ENCODE measurements at places on chromosomes 6 and 20.
A peak's percentile ranks its signal among the peaks of the same experiment; 100 is the strongest.

GRCh38 chr20:38700926-38701325 is 23.4 kb upstream of the SLC32A1 start:
- DNase-seq: no peak

DNA sequence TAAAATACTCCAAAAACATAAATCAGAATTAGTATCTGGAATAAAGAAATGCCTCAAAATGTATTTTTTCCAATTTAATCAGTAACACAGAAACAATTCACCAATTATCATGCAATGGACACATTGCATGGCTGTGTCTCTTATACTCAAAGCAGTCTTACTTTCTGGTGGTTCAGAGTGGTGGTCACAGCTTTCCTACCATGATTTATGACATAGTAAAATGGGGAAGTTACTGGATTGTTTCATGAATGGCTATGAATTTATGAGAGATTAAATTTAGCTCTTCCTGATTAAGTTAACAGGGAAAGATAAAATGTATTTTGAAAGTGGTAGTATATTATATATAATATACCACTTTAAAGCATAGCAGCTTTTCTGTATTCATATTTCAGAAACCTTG is 331.5 kb upstream of the MAP3K7 start:
- DNase-seq: no peak

GRCh38 chr6:89002523-89002922 is 39.1 kb upstream of the RNGTT start:
- no peak for DNase-seq

- DNase-seq: no peak
Measured at GRCh38 chr6:42093582-42094329, 43.4 kb downstream of the TAF8 start.

DNA sequence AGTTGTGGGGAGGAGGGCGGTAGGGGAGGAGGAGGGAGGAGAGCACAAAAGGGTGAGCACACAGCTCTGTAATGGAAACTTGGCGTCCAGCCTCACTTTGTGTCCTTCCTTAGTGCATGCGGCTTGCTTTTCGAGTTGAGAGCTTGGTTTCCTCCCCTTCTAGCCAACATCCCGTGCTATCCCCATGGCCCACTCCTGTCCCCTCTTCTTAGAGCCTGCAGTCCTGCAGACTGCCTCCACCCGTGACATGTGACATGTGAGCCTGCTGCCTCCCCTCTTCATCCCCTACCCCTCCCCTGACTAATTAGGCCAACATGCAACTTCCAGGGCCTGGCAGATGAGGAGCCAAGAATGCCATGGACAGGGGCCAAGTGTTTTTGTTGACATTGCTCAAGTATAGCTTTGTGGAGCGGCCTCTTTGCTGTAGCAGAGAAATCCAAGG is 63.2 kb downstream of the SLC24A3 start:
- DNase-seq: no peak

DNA sequence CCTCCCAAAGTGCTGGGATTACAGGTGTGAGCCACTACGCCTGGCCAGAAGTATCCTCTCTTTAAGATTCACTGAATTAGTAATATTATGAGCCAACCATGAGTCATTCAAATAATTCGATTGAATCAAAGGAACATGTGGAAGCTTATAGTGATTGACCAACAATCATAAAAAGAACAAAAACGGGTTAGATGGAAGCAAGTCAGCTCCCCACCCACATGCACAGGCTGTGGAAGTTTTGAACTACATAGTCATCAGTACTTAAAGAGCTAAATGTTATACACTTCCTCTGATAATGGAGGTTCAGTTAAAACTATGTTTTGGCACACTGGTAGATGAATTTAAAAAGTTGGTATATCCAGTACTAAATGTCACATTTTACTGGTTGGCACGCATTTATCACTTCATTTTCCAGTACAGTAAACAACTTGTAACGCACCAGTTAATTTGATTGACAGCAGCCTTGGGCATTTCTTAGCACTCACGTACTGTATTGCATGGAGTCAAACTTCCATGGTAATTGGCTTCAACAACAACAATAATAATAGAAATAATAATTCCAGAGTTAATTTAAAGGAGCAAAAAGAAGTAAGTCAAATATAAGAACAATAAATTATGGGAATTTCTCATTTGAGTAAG is 1107.3 kb upstream of the MAP3K7 start:
- no peak for DNase-seq

DNA sequence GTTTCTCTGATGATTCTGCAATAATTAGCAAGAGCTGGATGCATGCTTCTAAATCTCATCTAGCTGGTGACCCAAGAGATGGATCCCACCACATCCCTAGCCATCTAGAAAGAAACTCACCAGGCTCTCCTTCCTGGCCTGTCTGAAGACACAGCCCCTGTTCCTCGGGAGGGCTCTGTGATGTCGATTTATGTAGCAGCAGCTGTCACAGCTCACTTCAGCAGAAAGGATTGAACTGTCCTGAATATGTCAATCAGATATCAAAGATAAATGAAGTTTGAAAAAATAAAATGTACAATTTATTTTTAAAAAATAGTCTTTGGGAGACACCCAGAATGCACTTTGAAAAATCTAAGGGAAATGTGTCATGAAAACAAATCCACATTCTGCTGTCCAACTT is 67.3 kb upstream of the TSHZ2 start:
- DNase-seq: no peak

DNA sequence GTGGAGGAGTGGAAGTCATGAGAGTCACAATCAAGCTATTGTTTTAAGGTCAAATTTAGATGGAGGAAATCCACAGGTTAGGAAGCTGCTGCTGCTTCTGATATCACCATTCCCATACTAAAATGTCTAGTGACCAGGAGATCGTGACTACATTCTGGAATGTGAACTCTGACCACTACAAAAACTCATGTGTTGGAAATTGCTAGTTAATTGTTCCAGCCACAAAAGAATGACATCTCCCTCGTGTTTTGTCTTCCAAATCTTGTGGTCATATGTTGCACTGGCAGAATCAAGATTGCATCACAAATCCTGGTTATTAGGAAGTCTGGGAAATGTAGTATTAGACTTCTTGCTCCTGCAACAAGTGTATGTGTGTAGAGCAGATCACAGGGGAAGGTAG is 441.9 kb downstream of the CD109 start:
- DNase-seq: no peak

GRCh38 chr20:46648903-46649649 is 2.2 kb downstream of the SLC13A3 start:
- DNase-seq: no peak

DNA sequence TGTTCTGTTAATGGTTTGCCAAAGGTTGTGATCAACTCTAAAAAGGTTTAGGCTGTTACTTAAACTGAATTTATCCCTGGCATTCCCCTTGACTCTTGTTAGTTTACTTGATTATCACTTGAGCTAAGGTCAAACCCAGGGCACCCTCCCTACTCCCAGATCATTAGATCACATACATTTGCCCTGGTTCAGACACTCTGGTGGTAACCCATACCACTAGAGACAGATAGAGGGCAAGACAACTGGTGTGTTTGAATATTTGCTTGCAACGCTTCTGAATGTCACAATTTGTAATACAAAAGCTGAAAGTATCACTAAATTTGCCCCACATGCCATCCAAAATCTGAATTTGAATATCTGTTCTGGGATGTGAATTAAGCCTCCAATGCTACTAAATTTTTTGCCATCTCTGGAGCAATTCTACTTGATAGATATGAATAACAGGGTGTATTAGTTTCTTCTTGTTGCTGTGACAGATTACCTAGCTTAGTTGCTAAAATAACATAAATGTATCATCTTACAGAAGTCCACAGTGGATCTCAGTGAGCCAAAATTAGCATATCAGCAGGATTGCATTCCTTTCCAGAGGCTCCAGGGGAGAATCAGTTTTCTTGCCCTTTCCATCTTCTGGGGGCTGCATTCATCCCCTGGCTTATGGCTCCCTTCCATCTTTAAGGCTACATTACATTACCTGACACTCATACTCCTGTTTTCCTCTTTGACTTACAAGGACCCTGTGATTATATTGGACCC is 45.4 kb downstream of the FIG4 start:
- DNase-seq: no peak

- no peak for DNase-seq
Measured at GRCh38 chr6:71347119-71347518, 58.5 kb downstream of the OGFRL1 start.

GRCh38 chr20:9574776-9575175 is 60.4 kb downstream of the LAMP5 start:
- no peak for DNase-seq

- no peak for DNase-seq
Measured at GRCh38 chr6:56291302-56291917, 44.0 kb upstream of the COL21A1 start.

DNA sequence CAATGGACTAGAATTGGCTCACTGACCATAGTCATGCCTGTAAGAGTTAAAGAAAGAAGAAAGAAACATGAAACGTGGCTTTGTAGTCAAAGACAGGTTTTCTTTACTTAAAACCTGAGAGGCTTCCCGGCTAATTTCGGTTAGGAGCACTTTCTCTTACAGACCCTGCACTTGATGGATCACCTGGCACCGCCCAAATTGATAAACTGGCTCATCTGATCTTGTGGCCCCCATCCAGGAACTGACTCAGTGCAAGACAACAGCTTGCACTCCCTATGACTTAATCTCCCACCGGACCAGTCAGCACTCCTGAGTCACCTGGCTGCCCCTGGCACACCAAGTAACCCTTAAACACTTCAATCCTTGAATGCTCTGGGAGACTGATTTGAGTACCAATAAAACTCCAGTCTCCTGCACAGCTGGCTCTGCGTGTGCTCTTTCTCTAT is 12.3 kb downstream of the TMEM14B start:
- no peak for DNase-seq

- DNase-seq: no peak
Measured at GRCh38 chr6:39428152-39428551, 105.7 kb upstream of the KCNK16 start.

DNA sequence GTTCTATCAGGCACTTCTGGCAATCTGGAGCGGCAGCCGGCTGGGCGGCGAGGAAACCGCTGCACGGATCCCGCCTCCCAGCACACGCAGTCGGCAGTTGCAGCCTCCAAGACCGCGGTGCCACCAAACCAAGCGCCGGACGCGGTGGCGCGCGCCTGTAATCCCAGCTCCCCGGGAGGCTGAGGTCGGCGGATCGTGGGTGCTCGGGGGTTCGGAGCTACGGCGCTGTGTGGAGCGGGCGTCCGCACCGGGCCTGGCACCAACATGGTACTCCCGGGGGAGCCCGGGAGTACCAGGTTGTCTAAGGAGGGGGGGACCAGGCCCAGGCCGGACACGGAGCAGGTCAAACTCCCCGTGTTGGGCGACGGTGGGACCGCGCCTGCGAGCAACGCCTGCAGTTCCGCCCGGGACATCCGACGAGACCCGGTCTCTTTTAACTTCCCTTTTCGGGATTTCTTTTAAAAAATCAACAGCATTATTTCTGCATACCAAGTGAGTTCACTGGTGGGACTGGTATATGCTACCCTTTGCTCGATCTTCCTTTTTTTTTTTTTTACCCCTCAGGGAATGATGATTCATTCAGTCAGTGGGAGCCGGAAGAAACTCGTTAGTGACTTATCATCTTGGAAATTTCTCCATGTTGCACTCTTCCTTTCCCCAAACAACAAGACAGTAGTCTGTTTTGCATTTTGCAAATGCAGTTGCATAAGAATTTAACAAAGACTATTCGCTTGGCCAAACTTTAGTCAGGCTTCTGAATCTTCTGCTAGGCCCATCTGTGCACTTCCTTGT is 27.6 kb downstream of the ZNF311 start:
- peak; percentile 43 for DNase-seq

- no peak for DNase-seq
Measured at GRCh38 chr6:35425284-35425683, 26.9 kb upstream of the FANCE start.

DNA sequence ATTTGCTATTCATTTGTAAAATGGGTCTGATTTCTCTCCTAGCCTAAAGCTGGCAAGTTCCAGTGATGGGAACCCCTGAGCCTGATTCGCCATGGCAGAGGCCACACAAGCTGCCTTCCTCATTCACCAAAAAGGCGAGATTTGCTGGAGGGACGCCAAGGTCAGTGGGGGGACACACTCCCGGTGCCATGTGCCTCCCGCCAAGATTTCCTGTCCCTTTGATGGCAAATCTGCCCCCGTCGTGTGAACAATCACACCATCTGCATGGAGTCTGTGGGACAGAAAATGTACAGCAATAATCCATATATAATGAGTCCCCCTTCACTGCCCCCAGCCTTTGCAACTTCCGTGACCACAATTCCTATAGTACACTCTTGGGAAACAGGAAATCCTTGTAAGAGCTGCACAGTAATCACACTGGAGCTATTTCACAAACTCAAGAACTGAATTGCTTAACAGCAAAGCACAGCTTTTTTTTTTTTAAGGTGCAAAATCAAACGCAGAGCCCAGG is 15.7 kb upstream of the IGF2R start:
- DNase-seq: no peak

GRCh38 chr6:50979171-50979525 is 160.5 kb downstream of the TFAP2B start:
- DNase-seq: no peak

DNA sequence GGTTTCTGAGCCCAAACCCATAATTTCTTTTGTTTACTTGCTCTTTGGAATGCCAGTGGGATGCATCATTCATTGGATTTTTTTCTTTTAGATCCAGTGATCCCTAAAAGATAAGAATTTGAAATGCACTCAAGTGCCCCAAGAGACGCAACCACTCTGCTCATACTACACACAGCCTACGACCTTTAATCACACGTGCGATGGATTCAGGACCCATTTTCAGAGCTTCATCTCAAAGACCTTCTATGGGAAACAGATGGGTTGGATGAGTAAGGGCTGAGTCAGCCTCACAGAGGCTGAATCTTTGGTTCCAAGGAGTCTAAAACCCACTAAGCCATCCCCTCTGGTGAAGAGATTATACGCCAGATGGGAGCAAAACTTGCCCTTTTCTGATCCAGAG is 265.5 kb upstream of the EXOC2 start:
- no peak for DNase-seq

- no peak for DNase-seq
Measured at GRCh38 chr20:56634307-56634706, 5.2 kb downstream of the TFAP2C start.

DNA sequence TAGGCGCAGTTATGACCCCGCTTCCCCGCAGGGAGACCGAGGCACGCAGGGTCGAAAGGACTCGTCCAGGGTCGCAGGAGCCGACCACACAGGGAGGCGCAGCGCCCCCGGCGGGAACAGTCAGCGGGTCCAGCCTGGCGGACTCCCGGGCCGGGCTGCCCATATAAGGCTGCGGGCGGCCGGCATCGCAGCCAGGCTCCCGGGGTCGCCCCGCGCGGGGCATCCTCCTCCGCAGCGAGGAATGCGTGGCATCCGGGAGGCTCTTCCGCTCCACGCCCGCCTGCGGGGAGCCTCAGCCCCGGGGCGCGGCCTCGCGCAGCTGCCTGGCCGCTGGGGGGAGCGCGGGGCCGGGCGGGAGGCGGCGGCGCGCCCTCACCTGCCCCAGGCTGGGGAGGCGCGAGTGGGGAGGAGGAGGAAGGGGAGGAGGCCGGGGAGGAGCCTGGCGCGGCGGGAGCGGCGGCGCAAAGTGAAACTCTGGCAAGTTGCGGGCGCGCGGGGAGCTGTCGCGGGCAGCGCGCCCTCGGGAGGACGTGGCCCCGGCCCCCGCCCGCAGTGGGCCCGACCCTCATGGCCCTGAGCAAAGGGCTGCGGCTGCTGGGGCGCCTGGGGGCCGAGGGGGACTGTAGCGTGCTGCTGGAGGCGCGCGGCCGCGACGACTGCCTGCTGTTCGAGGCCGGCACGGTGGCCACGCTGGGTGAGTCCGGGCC is at the start of gene SYNJ2:
Gene SYNJ2, plus strand, starts transcription at position 469 of the 707 bp plus-strand sequence. Its CDS starts 99 bp downstream, at position 568.
- DNase-seq: peak; percentile 83

All from stimulated activated CD8-positive, alpha-beta memory T cell treated with anti-CD3 and anti-CD28 coated beads, Interleukin-4, amount 100 ng/mL, for 48 hours (primary cell).